ENCODE measurements at places on chromosomes 16 and 17.

DNA sequence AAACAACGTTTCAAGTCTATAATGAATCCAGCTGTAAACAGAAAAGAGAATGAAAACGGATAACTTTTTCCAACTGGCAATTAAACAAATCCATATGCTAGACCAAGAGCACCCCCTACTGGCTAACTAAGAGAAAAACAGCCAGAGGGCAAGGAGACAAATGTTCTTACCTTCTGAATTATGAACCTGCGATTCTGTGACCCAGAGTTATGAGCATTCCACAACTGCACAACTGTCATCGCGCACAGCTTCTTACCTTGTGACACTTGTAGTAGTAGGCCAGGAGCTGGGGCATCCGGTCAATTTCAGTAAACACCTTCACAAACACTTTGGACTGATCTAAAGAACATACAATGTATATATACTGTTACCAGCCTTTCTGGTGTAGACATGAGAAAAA lies 18.6 kb downstream of the COG7 start:
- DNase-seq = peak; percentile 10

DNA sequence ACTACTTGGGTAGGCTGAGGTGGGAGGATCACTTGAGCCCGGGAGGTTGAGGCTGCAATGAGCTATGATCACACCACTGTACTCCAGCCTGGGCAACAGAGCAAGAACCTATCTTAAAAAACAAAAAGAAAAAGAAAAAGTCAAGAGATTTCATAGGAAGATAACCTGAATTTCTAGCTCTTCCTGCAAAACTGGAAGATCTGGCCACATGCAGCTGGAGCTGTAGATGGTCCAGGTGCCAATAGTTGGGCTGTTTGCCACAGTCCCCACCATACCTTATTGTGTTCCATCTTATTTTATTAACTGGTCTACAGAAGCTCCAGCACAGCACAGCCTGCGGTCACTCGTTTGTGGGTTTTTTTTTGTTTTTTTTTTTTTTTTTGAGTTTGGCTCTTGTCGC lies 15.0 kb downstream of the ATP2A1 start:
- DNase-seq = no peak

DNA sequence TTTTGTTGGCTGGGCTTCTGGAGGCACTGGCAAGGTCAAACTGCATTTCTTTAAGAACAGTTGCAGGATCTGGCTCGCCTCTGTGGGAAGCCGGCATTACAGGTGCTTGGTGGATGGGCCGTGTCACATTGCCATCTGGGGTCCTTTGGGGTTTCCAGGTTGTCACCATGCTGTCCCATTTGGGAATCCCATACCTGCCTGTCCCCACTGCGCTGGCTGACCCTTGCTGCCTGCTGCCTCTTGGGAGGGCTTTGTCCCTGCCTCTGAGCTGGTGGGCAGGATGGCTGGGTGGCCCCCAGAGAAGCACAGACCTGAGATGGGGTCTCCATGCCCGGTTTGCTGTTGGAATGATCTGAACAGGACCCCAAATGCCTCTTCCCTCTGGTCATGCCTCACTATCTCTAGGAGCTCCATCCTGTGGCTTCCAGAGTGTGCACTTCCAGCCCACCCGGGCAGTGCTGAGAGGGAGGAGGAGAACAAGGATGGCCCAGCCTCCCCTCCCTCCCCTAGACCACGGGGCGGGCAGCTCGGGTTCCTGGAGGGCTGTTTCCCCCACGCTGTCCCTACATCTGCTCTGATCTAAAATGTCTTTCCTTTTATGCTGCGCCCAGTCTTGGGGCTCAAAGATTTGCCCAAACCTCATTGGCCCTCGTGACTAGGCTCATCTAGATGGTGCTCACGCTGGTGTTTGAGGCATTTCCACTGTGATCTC lies 28.0 kb downstream of the OR1D5 start:
- no peak for DNase-seq

GRCh38 chr17:17684906-17685774 lies 3.9 kb downstream of the RAI1 start:
- DNase-seq = peak; percentile 69

DNA sequence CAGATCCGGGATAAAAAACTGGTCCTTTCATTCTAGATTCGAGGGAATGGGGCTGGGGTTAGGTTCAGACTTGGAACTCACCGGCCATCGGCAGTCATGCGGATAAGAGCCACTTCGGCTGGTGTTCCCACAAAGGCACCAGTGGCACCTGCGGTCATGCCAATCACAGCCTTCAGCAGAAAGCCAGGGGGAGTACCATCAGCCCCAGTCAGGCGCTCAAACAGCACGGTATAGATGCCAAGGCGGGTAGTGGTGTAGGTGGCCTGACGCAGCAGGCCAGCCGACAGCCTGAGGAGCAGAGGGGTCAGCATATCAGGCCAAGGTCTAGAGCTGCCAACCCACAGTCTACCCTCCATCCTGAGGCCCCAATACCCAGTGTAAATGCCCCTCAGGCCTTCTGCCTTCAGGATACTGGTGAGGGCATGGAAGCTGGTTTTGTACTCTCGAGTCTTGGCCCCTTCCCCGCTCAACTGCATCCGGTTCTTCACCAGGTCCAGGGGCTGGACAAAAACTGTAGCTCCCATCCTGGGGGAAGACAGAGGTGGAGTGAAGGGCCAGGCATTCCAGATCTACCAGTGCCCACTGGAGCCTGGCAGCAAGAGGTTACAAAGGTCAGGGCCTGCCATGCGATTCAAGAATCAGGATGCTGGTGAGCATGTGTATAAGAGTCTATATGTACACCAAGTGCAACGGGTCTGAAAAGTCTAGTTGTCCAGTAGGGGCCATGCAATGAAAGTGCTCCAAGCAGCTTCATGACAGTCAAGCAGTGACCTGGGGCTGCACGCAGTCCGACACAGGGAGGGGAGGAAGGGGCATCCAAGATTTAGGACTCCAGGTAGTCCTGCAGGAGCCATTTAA lies 929 bp downstream of the SLC25A11 start:
- no peak for DNase-seq

DNA sequence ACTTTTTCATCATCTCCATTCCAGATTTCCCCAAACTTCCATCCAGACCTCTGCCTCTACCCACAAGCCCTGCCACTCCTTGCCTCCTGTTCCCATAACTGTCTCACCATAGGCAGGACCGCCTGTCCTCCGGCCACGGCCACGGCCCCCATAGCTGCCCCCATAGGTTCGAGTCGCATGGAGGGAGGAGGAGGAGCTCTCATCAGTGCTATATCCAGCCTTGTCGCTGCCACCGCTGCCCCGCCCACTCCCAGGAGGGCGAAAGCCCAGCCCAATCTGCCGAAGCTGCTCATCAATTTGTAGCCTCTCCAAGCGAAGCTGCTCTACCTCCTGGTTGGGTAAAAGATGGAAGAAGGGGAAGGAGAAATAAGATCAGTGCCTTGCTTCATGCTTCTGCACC lies 3.4 kb upstream of the SOX15 start:
- no peak for DNase-seq

DNA sequence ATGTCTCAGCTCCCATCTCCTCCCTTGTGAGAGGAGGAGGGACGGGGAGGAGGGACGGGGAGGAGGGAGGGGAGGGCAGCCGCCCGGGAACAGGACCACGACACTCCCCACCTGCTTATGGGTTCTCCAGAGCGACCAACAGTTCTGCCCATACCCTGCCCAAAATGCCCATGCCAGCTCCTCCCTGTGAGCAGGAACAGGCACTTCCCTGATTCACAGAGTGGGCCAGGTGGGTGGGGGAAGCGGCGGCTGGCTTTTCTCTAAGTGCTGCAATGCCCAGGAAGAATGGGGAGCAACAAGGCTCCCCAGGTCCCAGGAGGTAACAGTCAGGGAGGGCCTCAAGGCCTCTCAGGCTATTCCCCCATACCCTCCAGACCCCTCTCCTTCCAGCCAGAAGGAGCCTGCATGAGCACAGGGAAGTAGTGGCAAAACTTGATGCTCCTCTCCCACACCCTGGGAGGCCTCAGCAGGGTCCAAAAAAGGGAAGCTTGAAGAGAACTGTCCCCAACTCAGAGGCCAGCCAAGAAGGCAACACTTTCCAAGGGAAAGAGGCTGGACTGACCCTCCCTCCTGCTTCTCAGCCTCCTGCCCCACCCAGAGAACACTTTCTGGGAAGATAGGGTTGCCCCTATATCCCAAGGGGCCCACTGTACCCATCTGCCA lies 53.8 kb downstream of the MYO18A start:
- no peak for DNase-seq

DNA sequence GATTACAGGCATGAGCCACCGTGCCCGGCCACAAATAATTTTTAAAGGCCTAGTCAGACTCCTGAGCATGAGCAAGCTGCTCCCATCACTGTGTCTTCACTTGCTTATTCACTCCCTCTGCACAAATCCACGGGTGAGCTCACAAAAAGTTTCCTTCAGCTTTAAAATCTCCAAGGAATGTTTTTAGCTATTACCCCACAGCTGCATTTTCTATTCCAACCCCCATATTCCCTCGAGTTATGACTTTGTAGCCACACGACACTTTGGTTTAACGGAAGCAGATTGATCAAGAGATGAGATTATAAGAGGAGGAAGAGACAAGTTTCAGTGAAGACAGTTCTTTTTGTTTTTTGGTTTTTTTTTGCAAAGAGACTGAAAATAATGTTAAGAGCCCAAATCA lies 49.1 kb upstream of the SLC25A19 start:
- no peak for DNase-seq

DNA sequence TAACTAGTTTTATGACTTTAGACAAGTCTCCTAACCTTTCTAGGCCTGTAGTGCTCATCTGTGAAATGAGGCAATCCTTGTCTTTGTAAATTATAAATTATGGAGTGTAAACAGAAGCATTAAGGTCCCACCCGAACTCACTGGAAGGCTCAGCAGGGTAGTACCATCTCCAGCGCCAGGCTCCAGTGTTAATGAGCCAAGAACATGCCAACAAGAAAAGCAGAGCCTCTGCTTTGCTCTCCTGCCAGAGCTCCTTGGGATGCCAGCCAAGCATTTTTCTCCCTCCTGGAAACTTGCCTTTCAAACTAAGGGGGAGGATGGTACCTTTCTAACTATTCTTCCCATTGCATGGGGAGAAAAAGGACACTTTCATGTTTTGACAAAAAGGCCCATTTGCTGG lies 14.9 kb downstream of the LIMD2 start:
- no peak for DNase-seq

DNA sequence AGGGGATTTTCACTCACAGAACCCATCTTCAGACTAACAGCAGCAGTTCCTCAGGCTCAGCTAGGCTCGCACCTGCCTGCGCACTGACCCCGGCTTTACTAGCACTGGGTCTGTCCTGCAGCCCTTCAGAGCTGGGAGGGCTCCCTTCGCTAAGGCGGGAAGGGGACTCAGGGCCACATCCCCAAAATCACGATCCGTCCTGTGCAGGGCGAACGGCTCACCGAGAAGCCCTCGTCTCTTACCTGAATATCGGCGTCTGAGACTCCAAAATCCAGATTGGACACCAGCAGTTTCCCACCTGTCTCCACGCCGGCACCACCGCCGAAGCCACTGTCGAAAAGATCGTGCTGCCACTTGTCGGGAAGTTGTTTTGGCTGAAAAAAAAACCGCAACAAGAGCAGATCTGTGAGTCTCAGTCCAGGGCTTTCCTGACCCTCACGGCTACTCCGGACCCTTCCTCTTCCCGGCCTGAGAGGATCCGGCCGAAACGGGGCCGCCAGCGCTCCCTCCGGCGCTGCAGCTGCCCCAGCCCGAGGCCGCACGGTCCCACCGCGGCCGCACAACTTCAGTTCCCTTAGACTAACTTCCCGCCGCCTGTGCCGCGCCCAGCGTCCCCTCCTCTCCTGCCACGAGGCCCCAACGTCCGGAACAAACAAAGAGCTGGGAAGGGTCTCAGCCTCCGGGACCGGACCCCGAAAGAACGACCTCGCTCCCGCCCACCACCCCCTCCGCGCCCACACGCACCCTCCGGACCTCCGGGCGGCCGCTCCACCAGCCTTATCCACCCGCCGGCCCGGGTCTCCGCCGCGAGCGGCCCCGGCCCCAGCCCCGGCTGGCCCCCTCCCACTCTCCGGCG lies 711 bp downstream of the ALYREF start:
- DNase-seq = no peak

- no peak for DNase-seq
Measured at GRCh38 chr17:55549140-55549539, 37.9 kb upstream of the SMIM36 start.

DNA sequence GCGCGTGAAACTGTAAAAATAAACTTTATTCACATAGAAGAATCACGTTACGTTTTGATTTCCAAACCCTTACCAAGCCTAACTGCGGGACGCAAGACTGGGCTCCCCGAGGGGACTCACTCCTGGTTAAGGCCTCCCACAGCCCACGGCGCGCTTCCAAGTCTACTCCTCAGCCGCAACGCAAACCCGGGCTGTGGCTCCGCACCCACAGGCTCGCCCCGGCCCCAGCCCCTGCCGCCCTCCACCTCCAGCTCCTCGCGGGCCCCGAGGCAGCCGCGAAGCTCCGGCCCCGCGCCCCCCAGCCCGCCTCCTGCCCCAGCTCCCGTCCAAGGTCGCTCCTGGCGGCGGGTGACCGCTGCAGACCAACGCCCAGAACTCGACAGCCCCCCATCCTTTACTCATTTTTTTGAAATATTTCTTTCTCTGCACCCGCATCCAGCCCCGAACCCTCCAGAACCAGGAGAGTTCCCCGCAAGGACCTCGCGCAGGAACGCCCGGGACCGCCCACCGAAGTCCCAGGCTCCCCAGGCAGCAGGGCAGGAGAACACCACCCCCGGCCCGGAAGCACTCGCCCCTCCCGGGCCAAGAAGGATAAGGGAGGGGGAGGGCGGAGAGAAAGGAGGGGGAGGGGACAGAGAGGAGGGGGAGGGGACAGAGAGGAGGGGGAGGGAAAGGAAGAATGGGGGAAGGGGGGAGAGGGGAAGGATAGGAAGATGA lies 912 bp downstream of the USP22 start:
- peak; percentile 89 for DNase-seq

DNA sequence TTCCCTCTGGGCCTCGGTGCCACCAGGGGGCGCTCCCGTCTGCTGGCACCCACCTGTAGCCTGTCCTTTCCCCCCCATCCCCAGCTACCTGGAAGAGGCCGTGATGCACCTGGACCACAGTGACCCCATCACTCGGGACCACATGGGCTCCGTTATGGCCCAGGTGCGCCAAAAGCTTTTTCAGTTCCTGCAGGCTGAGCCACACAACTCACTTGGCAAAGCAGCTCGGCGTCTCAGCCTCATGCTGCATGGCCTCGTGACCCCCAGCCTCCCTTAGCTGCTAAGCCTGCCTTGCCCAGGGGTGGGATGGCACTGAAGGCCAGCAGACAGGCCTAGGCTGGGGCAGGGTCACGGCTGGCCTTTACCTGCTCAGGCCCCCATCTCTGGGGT lies 818 bp upstream of the NRN1L start:
- peak; percentile 2 for DNase-seq

GRCh38 chr17:43832168-43832975 lies 574 bp downstream of the MPP3 start:
- no peak for DNase-seq

Measured in SHP77 (cell line).